ENCODE measurements at places on chromosomes 6 and 20.

- DNase-seq: no peak
Observed at GRCh38 chr6:80886475-80886874, 780.0 kb downstream of the BCKDHB start.

DNA sequence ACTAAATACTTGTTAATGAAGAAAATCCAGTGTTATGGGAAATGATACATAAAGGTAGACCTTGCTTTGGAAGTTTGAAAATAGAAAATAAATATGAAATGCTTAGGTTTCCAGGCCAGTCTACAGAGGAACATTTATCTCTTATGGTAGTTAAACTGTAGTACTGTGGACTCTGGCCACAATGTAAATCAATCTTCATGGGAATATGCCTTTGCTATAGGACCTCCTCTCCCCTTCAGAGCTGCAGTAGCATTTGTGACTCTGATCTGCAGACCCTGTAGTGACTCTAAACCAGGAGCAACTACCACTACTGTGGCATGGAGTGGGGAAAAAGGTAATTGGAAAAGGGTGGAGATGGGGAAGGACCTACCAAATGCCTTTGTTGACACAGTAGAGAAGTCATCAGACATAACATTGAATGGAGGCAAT lies 4.5 kb downstream of the HSPA1A start:
- no peak for DNase-seq

GRCh38 chr6:80725156-80725930 lies 618.9 kb downstream of the BCKDHB start:
- DNase-seq: no peak

DNA sequence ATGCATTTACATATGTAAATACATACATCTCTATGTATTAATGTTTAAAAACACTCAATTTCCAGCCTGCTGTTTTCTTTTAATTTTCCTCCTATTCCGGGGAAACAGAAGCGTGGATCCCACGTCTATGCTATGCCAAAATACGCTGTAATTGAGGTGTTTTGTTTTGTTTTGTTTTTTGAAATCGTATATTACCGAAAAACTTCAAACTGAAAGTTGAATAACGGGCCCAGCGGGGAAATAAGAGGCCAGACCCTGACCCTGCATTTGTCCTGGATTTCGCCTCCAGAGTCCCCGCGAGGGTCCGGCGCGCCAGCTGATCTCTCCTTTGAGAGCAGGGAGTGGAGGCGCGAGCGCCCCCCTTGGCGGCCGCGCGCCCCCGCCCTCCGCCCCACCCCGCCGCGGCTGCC lies 355 bp upstream of the BMP2 start:
- no peak for DNase-seq

DNA sequence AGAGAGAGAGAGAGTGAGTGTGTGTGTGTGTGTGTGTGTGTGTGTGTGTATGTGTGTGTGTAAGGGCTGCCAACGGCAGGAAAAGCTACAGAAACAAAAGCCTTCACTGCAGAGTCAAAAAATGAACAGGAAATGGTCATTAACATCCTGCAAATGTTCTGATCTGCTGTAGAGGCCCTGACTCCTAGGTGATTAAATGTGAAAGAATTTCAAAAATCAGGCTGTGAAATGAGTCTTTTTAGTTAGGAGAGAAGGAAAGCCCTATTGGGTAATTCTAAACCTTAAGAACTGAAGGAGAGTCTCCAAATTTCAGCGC lies 166.5 kb upstream of the MYLIP start:
- DNase-seq: no peak

GRCh38 chr6:105560611-105561066 lies 157.8 kb upstream of the PREP start:
- no peak for DNase-seq

GRCh38 chr6:145823328-145823944 lies 8.8 kb upstream of the FBXO30 start:
- DNase-seq: no peak

- DNase-seq: no peak
Observed at GRCh38 chr6:42896178-42896719, 16.8 kb downstream of the RPL7L1 start.

GRCh38 chr6:149079911-149080491 lies 237.5 kb upstream of the TAB2 start:
- DNase-seq: no peak

DNA sequence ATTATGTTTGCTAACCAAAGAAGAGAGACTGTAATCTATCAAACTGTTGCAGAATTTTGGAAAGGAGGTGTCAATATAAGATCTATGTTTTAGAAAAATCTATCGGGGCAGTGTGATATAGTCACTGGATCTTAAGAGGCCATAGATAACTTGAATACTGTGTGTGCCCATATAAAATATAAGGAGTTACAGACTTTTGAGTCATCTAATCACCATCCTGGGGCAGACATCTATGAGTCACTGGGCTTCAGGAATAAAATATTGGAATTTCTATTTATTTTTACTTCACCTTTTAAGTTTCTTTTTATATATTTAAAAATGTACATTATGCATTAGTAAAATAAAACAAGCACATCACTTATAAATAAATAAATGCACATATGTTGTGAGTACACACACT lies 509.3 kb upstream of the MAN1A1 start:
- DNase-seq: no peak

DNA sequence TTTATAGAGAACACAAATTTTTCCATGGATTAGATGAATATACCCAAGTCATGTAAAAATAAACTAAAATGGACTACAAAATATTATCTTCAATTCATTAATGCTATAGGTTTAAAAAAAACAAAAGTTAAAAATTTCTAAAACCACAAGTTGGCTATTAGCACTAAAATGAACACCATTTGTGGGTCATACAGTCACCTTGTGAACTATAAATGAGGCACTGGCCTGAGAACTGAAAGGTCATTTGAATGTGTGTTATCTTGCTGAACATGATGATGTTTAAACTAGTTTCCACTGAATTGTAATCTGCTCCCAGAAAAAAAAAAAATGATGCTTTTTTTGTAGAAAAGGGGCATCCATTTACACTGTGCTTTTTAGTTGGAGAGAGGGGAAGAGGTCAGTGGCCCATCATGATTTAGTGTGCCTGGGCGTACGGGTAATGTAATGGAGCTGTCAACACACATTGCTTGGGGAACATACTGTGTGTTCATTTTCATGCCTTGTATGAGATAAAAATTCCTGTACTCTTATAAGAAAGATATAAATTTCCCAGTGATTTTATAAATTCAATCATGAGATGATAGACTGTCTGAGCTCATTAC lies 96.6 kb upstream of the FKBP1C start:
- DNase-seq: no peak

- no peak for DNase-seq
Observed at GRCh38 chr6:39804466-39805065, 12.4 kb downstream of the DAAM2 start.

GRCh38 chr20:57428324-57429158 lies 37.3 kb downstream of the RBM38 start:
- no peak for DNase-seq

DNA sequence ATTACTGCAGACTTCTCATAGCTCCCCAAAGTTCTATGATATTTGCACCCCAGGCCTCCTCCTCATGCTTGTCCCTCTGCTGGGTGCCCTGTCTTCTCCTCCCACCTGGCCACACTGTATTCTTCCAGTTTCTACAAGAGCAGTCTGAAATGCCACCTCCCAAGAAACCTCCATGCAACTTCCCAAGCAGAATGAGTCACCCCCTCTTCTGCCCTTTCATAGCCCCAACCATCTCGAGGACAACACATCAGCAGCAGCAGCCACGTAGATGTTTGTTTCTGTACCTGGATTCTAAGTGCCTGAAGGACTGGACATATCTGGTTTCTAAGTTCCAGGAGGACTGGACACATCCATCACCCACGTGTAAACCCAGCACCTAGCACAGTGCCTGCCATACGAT lies 6.6 kb upstream of the ULBP2 start:
- no peak for DNase-seq

GRCh38 chr6:4358414-4359107 lies 223.2 kb upstream of the ECI2 start:
- no peak for DNase-seq

Data from stimulated activated CD4-positive, alpha-beta T cell treated with anti-CD3 and anti-CD28 coated beads, Interleukin-2, amount 100 ng/mL, for 4 hours (primary cell).